T follicular helper cell (primary cell): ENCODE measurements at places on chromosomes 4 and X.

DNA sequence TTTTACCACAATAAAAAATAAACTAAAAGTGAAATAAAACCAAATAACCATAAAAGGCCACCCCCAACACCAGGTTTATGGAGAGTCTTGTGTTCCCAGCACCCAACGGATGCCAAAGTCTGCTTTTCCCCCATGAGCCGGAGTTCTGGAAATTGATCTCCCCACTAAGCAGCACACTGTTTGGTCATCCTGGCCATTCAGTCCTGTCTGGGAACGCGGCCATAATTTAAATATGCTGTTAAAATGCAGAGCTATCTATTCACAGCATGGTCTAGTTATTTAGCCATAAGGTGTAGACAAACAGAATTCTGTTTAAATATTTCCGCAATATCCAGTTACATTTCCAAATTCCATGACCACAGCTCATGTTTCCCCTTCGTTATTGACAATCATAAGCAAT lies 129.6 kb upstream of the TBL1X start:
- no peak for DNase-seq

DNA sequence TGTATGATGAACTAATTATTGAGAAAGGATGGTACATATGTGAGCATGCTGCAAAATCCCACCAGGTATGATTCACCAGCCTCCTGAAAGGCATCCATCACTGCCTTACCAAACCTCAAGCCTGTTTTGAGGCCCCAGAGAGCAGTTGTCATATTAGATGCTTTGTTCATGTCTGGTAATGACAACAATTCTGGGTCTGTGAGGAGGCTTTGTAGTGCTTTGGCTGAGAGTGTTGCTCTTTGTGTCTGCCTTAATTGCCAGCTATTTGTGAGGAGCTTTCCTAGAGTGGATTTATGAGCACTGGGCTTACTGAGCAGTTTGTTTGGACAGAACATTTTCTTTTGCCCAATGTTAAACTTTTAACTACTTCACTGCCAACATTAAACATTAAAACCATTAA lies 69.2 kb downstream of the HEPH start:
- no peak for DNase-seq

- no peak for DNase-seq
These were observed 906.9 kb upstream of the INTU start for GRCh38 chr4:126725906-126726305.

DNA sequence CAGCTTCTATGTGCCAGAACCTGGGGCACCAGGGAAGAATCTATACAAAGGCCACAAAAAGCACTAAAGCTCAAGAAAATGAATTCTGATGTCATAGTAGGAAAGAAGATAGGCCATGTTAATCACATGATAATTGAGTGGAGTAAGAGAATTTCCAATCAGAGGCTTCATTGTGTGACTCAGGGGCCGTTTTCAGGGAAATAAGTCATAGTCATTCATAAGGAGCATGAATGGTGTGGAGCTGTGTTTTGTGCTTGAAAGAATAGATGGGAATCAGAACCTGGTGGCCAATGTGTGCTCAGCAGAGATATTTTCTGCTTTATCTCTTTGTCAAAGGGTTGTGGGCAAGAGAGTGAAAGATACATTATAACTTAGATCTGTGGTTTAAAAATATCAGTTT lies 102.4 kb upstream of the ZDHHC15 start:
- DNase-seq: no peak

DNA sequence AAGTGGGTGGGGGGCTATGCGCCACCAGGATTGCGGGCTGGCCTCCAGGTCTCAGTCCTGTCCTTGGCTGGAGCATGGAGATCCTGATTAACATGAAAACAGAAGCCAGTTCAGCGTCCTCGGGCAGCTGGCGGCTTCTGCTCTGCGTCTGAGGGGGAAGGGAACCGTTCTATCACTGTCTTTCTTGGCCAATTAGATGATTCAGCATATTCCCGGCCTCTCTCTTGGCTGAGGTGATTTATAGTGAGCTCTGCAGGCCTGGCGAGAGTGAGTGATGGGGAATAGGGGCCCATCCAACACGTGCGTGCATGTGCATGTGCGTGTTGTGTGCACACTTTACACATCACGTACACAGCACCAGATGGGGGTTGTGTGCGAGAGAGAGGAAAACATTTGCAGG lies 145.8 kb upstream of the ATP6AP2 start:
- DNase-seq: no peak

GRCh38 chr4:167100120-167100519 lies 134.2 kb downstream of the SPOCK3 start:
- no peak for DNase-seq

DNA sequence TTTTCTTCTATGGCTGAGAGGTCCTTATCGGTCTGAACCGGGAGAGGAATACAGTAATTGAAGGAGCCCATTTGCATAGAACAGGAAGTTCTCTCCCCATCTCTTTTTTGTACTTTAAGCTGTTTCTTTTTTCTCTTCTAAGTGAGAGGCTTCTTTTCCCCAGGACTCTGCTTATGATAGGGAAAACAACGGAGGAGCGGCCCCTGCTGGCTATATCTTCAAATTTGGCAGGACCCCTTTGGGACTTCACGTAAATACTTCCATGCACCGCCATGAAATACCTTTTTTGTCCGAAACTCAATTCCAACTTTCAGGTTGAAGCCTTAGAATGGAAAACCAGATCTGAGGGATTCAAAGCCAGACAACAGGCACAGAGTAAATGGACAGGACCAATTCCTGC lies 1153.0 kb upstream of the INTU start:
- DNase-seq: no peak

DNA sequence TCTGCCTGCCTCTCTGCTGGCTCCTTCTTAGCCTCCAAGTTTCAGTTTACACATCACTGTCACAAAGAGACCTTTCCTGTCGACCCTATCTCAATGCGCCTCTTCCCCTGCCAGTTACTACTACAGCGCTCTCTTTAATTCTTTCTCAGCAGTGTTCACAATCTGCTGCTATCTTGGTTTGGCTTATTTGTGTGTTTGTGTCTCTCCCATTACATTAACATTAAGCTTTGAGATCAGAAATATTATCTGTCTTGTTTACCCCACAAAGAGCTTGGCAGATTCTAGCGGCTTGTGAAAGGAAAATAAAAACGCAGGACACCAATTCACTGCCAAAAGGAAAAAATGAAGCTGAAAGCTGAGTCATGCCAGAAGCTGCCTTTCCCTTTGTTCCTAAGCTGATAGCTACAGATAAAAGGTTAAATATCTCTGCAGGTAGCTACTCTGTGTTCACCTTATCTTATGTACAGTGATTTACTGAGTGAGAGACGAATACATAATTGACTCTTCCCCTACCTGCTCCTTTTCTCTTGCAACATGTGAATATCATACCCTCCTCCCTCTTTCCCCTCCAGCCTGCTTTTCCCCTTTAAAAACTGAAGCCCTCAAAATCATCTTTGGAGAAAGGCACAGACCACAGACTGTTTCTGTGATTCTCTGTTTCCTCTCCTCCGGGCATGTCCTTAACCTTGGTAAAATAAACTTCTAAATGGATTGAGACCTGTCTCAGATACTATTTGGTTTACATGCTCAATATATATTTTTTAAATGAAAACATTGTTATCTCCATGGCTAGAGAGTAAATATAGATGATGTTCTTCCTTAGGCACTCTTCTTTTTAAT lies 19.3 kb upstream of the SLC9A7 start:
- DNase-seq: no peak

DNA sequence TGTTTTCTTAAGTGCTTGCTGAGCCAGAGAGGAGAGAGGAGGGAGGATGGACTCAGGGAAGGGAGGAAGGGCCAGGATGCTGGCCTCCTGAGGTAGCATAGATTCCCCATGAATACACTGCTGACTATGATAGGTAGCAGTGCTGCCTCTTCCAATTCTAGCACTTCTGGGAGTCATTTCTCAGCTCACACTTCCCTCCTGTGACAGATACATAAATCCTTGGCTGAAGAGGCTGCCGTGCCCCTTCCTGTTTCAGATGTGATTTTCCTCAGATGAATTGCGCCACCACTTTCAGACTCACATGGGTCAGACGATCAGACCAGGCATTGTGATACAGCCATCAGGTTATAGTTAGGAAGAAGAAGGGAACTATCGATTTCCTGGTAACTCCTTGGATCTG lies 22.4 kb downstream of the TSC22D3 start:
- no peak for DNase-seq

- DNase-seq: no peak
These were observed 167.3 kb downstream of the PJA1 start for GRCh38 chrX:68997911-68998310.

DNA sequence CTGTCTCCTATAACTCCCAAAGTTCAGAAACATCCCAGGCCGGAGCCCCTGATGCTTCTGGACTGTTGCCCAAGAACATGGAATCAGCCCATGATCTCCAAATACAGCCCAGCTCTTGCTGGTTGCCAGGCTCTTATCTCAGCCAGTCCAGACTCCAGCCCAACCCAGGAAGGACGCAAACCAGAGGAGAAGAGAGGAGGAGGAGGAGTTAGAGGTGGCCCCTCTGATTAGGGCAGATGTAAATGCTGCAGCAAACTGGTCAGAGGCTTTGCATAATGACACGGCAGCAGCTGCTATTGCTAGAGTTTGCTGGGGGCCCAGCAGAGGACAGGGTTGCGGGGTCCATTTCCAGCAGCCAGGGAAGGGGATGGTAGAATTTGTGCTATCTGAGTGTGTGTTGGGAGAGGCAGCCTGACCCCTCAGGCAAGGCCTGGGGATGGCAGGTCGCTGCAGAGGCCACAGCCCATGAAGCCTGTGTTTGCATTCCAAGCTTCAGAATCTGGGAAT lies 4.2 kb upstream of the OTUD5 start:
- DNase-seq: no peak

DNA sequence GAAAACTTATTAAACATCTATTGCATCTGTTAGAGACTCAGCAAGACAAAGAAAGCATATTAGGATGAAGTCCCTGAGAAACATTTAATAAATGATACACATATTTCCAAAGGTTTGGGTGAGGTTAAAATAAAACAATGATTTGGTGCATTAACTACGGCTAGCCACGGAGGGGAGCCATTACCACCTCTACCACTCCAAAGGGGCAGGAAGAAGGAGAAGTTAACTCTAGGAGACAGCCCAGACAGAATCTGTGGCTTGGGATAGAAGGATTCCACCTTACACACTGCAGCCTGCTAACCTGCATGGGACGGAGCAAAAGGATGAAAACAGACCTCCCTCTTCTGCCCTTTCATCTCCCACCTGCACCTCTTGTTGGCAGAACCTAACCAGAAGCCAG lies 189.1 kb upstream of the C1QTNF7 start:
- DNase-seq: no peak

- no peak for DNase-seq
These were observed 649.6 kb upstream of the DIPK2B start for GRCh38 chrX:45850197-45850774.

DNA sequence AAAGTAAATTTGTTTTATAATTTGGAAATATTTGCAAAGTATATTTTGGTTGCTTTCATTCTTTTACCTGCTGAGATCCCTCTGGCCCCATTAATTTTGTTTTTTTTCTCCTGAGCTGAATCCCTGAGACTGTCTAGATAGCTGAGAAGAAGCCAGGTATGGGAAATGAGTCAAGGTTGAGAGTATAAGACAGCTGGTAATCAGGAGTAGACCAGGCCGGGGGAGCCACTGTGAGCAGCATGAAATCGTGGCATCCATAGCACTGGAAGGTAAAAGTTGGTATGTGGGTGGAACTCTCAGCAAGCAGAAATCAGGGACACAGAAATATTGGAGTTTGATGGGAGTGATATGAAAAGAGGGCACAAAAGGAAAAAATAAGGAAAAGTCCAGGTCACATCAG lies 164.5 kb downstream of the FHIP1A start:
- DNase-seq: no peak

- DNase-seq: no peak
These were observed 47.2 kb downstream of the RAB33B start for GRCh38 chr4:139501117-139501516.

GRCh38 chr4:1758306-1759121 lies 34.6 kb upstream of the FGFR3 start:
- DNase-seq: no peak

GRCh38 chrX:39563178-39563577 lies 534.6 kb downstream of the BCOR start:
- DNase-seq: no peak

GRCh38 chr4:16952896-16953630 lies 54.6 kb upstream of the LDB2 start:
- DNase-seq: no peak

DNA sequence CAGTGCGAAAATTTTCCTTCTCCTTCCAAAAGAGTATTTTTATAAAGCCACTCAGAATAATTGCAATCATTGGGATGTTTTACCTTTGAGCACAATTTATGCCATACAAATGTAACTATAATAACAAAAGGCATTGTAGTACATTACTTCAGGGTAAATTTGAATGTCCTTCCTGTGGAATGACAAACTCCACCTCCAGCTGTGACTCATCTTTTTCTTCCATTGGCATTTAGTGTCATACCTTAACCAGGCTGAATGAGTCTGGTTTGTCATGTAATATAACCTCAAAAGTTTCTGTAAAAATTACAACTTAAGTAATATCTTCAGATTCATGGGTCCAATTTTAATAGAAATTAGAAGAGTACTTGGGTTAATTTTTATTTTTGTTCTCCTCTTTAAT lies 93.3 kb downstream of the TMEM47 start:
- no peak for DNase-seq

GRCh38 chr4:35934320-35934981 lies 309.9 kb downstream of the ARAP2 start:
- DNase-seq: no peak

DNA sequence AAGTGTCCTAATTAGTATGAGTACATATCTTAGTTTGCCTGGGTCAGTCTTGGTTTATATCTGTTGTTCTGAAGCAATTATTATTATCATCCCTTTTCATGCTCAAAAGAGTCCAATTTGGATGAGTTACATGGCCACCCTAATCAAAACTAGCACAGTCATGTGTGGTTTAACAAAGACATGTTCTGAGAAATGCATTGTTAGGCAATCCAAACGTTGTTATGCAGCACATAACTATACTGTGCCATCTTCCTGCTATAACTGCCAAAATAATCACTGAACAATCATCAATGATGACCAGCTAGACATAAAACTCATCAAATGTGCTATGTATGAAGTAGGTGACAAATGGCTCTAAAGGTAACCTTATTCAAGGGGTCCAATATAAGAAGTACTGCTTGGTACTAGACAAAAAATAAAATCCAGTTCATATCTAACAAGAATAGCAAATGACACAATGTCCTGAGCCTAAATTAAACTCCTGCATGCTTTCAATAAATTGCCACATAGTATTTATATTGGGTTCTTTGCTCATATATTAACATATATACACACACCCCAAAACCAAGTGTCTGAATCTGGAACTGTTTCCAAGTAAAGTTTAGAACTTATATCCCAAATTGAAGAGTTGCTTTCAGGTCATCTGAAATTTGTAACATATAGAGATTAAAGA lies 41.9 kb downstream of the CNOT6L start:
- no peak for DNase-seq

- no peak for DNase-seq
These were observed 15.3 kb downstream of the CYTL1 start for GRCh38 chr4:5003918-5004317.

- DNase-seq: no peak
These were observed 34.7 kb upstream of the TASL start for GRCh38 chrX:30612250-30612655.

DNA sequence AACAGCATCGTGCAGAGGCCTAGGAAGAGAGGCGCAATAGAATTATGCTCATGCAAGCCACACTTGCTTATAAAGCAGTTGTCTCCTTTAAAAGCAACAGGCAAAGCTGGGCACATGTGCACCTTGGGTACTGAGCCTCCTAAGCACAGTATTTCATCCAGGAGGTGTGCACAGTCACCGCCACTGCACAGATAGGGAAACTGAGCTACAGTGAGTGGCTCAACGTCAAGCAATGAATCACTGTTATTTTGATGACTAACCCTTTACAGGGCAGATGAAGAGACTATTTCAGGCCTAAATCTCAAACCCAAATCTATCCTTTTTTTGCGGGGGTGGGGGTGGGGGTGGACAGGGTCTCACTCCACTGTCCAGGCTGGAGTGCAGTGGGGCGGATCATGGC lies 42.3 kb downstream of the BCOR start:
- no peak for DNase-seq
